ENCODE measurements at places on chromosomes 7 and 10.

DNA sequence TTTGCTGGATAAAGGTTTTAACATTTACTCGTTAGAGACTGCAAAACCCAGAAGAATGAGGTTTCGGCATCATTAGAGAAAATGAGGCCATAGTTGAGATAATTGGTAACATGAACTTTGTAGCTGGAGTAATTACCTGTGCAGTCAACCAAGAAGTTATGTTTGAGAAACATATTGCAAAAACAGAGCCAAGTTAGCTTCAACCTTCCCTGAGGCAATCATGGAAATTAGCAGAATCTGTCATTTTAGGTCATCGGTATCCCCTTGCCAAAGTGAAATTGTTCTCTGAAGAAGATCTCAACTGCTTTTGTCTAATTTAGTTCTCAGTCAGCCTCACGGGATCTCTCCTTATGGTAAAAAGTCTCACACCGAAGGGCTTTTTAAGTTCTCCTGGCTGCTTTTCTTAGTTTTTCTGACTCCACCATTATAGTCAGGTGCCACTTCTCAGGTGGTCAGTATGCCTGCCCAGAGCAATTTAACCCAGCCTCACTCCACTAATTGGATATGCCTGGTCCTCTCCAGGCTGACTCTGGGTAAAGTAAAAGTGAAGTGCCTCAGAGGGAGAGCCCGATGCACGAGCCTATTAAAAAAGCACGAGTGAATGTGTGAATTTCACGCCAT, 52.5 kb downstream of the NRCAM start:
- no peak for DNase-seq

- no peak for DNase-seq
These were observed 95.4 kb downstream of the CREB5 start for GRCh38 chr7:28507525-28508282.

DNA sequence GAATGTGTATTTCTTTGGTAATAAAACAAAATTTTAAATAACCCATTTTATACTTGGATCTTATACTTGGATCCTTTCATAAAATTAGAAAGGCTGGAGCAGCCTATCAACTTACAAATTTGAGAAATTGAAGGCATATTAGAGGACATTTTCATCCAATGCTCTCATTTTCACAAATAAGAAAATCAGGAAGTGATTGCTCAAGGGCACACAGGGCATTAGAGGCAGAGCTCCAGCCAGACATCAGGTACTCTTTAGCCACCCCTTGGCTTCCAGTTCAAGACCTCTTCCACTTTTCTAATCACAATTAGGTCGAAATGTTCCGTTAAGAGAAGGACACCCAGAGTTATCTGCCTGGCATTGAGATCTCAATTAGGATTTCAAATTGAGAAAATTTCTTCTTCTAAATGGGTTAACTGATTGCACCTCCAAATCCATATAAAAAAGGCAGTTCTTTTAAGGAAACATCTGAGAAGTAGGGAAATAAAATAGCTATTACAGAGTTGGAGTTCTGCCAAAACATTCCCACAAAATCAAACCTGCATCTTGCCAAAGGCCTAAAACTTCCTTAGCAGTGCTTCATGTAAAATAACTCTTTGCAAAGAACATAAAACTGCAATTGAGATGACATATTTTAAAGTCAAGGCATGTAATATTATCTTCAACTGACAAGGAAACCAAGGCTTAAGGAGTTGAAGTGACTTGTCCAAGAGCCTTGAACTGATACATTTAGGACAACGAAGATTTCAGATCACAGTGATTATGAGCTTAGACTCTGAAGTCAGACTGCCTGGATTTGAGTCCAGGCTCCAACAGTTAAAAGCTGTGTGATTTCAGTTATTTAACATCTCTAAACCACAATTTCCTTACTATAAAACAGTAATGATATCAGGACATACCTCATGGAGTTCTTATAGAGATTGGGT, 2.4 kb downstream of the ACTA2 start:
- no peak for DNase-seq

- DNase-seq: peak; percentile 92
These were observed 98.0 kb upstream of the ANLN start for GRCh38 chr7:36291387-36292316.
